ENCODE measurements at places on chromosomes 6 and 20.
A peak's percentile ranks its signal among the peaks of the same experiment; 100 is the strongest.

DNA sequence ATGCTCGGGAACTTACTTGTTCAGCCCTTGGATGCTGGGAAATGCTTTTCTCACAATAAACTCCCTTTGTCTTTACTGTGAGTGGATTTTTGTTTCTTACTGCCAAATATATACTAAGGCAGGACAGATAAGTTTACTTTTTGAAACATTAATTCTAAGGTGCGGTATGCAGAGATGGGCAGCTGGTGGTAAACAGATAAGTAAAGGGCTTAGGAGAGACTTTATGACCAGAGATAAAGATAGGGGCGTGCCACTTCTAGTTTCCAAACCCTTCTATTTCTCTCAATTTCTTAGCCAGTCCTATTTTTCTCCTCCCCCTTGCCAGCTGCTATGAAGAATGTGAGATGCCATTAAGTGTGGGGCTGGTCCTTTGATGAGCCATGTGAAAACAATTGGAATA, 16.3 kb downstream of the SAMD3 start:
- no peak for DNase-seq

- DNase-seq = no peak
Observed at GRCh38 chr20:48359692-48360341, 468.0 kb downstream of the PREX1 start.

DNA sequence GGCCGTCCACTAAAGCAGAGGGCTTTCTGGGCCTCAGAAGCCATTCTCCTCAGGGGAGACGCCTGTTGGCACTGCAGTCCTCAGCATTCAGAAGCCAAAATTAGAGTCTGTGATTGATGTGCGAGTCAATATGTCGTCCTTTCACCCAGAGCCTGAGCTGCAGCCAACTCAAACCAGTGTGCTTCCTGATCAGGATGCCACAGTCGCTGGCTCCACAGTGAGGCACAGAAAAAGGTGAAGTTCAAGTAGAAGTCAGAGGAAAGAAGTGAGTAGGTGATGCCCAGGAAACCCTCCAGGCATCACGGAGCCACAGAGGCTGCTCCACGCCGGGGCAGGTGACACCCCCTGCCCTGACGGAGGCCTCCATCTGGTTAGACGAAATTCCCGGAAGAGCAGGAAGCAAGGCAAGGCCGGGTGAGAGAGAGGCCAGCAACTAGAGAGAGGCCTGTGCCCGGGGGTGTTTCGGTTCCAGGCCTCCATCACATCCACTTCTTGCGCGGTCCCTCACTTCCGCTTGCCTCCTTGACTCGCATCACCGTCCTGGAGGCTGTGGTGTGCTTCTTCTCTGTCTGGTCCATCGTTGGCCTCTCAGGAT, 177.7 kb upstream of the SNX9 start:
- DNase-seq = no peak

DNA sequence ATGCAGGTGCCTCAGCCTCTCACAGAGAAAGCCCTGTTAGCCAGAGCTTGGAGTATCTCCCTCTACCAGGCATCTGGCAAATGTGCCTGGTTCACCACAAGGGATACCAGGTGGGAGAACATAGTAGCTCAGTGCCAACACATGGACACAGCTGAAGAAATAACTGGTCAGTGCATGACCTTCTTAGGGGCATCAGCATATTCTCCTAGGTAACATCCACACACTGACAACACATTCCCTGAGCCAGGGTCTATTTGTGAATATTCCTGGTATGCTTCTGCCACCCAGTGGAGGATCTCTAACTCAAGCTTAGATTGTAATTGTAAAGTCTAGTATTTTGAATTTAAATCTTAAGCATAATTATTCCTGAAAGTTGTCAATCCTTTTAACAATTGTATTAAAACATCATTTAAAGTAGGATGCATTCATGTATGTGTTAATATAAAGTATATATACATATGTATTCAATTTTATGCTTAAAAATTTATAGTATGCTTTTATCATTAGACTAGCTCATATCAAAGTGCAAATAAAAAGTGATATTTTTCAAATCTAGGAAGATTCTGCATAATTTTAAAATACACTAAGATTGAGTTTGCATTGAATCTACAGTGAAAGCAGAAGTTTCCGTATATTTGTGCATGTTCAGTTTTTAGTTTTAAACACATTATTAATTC, 45.3 kb upstream of the COL21A1 start:
- DNase-seq = no peak

GRCh38 chr6:162443101-162443500, 284.5 kb downstream of the PRKN start:
- DNase-seq = no peak

GRCh38 chr6:2783188-2783963, 18.2 kb downstream of the WRNIP1 start:
- DNase-seq = no peak

DNA sequence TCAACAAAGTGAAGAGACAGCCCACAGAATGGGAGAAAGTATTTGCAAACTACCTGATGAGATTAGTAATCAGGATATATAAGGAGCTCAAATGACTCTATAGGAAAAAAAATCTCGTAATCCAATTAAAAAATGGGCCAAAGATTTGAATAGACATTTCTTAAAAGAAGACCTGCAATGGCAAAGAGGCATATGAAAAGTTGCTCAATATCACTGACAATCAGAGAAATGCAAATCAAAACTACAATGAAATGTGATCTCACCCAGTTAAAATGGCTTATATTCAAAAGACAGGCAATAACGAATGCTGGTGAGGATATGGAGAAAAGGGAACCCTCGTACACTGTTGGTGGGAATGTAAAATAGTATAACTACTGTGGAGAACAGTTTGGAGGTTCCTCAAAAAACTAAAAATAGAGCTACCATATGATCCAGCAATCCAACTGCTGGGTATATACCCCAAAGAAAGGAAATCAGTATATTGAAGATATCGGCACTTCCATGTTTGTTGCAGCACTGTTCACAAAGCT, 65.0 kb downstream of the TOX2 start:
- DNase-seq = no peak

DNA sequence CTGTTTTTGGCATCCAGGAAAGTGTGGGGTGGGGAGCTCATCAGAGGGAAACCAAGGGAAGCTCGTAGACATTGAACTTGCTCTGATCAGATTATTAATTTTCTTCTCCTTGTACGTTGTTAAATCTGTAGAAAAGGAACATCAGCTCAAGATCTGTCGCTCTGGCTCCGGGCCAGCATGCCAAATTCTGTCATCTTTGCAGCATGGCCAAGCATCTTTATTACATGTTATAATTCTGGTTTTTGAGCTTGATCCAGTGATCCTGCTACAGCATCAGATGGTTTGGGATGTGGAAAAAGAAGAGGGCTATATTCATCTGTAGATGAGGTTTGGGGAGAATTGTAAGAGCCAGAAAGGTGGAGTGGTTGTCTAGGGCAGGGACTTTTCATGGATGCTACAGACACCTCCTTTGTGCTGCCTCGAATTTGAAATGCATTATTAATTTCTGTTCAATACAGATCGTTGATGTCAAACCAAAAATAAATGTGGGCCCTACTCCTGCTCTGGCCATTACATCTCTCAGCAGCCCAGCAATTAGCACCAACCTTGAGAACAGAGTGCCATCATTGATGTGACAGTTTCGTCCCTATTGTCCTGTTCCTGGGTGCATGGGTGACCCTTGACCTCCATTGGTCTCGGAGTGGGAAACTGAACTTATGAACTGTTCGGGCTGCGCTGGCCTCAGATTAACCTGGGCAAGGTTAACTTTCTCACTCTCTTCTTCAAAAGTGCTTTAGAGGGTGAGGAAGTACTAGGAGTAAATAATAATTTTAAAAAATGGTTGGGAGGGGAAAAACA, 250.8 kb downstream of the SOX4 start:
- DNase-seq = no peak

DNA sequence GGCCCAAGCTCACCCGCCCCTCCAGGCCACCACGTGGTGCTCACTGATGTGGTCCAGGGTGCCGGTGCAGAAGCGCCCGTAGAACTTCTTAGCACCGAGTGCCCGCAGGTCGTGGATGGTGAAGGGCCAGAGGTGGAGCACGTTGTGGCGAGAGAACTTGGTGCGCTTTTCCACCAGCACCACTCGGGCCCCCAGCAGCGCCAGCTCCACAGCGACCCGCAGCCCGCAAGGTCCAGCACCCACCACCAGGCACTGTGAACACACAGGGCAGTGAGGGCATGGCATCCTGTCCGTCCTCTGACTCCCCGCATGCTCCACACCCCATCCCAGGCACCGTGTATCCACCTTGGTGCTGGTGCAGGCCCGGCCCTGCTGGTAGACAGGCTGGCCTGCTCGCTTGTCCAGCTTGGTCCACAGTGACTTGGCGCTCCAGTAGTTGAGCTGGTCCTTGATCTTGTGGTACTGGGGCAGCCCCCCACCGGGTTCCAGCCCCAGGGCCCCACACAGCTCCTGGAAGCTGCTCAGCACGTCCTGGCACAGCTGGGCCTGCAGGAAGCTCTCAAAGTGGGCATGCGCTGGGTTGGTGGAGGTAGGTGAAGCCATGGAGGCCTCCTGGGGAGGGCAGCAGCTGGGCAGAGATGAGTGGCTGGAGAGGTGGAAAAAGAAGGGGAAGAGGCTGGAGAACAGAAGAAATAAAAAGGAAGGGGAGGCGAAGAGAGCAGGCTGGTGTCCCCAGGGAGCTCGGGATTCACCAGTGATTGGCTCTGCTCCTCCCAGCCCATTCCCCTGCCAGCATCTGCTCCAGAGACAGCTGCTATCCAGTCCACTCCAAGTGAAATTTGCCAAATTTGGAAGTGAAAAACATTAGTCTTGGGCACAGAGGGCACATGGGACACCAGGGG, 1.7 kb downstream of the MICAL1 start:
- no peak for DNase-seq

- no peak for DNase-seq
Observed at GRCh38 chr20:53320701-53321100, 272.9 kb downstream of the ZNF217 start.

DNA sequence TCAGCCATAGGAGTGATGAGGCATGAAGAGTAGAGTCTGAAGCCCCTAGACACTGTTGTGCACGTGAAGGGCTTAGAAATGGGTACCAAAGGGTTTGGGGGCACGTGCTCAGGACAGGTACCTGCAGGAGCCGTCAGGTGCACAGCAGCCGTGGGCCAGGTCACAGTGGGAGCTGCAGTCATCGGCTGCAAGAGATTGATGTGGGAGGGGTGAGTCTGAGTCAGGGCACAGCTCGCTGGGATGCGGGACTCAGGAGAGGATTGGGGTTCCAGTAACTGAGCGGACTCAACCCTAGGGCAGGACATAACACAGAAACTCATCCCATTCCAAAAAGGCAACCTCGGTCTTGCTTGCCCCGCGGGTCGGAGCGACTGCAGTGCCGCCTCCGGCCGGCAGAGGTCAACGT, 1.1 kb downstream of the DLK2 start:
- DNase-seq = peak; percentile 56

- DNase-seq = no peak
Observed at GRCh38 chr6:137862419-137863090, 4.5 kb upstream of the TNFAIP3 start.

DNA sequence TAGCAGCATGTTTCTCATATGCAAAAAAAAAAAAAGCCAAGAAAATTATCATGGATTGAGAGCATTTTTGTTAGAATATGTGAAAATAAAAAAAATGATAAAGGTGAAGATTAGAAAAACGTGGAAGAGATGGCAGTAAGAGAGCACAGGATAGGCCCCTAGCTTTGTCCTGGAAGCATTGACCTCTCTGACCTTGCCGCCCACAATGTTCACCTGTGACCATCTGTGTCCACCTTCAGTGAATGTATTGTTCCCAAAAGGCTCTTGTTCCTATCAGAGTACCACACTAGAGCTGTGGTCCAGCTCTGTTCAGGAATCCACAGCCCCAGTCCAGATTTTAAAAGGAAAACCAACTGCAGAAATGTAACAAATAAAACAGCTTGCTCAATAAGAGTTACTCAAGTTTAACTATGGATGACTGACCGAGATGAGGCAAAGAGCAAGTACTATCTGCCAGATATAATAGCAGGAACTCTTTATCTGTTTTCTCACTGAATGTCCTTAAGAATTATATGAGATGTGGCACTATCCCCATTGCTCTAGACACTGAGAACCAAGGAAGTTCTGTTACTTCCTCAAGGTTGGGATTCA, 287.7 kb upstream of the STXBP5 start:
- no peak for DNase-seq

DNA sequence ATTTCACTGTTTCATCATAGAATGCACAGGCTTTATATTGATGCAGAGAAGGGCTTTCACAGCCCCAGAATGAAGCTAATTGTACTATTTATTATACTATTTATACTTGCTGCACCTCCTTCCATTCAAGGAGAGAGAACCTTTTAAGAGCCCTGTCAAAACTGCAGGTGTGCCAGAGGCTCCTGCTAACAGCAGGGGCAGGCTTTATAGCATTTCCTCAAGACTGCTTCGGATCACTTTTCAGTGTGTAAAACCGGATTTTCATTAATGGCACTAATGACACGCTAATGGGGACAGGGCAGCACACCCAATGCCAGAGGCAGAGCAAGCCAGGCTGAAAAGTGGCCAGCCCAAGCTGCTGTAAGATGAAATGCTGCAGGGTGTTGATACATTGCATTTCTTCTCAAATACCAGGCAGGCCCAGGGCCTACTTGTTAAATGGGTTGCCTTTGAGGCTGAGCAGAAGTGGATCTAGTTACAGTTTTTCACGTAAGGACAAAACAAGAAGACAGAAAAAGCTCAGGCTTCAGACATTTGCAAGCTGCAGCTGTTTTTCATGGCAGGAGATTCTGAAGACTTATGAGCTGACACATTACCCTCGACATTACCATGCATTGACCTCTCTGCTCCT, 487.7 kb upstream of the BTBD3 start:
- no peak for DNase-seq

DNA sequence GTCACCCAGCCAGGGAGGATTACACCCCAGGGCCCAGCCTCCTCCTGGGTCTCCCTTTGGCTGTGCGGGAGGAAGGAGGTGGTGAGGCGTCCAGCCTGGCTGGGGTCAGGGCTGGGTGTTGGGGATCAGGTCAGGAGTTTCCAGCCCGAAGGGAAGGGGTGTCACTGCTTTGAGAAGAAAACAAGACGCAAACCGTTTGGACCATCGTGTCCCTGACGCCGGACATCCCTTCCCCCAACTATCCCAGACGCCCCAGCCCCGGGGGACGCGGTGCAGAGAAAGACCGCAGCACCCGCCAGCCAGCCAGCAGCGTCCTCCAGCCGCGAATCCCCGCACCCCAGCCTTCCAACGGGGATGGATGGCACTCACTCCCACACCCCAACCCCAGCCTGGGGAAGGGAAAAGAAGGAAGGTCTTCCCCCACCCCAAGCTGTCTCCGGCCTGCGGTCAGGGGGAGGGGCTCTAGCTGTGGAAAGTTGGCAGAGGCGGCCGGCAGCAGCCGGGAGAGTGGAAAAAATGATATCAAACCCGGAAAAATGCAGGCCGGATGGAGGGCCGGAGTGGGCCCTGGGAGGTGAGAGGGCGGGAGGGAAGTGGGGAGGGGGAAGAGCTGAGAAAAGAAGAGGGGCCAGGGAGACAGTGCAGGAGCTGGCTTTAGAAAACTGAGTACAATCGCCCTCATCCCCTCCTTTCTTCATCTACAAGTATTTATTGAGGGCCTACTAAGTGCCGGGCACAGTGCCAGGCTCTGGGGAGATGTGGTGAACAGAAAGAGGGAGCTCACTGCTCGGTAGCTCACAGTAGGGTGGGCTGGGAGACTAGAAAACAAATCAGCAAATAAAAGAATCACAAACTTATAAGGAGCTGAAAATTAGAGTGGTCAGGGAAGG, 10.6 kb downstream of the REM1 start:
- DNase-seq = no peak

- DNase-seq = no peak
Observed at GRCh38 chr20:52060794-52061714, 130.5 kb downstream of the ZFP64 start.

- no peak for DNase-seq
Observed at GRCh38 chr20:41746635-41747034, 128.5 kb upstream of the CHD6 start.

All from activated CD4-positive, alpha-beta T cell treated with anti-CD3 and anti-CD28 coated beads for 4 hours (primary cell).